Fibroblast of lung (primary cell): ENCODE measurements at places on chromosomes 5 and 9. TPM values are rescaled to one million over a fixed set of nuclear protein-coding genes. Genes with fewer than 3 reads are reported as not detected.

GRCh38 chr9:124000784-124001457 is 10.6 kb upstream of the LHX2 start:
- DNase-seq, result no peak

The TRIP13 gene
- 2.1 and 7.4 TPM in 2 replicates for total RNA-seq

DNA sequence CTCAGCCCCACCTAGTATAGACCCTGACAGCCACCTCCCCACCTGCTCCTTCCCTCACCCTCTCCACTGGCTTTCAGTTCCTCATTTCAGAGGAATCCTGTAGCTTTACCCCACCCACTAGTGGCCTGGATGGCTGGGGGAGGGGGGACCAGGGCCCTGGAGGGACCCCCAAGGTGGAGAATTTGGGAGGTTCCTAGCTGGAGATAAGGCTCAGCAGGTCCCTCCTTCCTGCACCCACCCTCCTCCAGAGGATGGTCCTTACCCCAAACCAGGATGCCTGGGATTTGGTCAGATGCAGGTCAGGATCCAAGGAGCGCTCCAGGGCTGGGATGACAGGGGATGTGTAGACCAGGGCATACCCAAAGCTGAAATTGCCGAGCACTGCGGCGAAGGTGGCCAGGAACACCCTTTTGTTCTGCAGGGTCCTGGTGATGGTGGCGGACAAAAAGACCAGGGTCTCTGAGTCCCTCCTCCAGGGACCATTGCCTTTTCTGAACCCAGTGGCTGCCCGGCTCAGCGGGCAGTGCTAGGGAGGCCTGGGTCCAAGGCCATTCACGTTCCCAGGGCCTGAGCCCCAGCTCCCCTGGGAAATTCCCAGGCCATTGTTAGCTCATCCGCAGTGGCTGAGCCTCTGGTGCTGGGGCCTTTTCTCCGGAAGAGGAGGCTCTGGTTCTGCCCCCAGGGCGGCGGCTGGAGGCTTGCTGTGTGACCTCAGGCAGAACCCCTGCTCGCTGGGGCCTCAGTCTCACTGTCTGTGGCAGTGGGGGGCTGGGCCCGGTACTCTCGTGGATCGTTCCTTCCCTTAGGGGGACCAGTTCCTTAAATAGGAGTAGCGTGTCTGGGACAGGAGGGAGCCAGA is 678 bp downstream of the SLC2A6 start:
- DNase-seq, result no peak

DNA sequence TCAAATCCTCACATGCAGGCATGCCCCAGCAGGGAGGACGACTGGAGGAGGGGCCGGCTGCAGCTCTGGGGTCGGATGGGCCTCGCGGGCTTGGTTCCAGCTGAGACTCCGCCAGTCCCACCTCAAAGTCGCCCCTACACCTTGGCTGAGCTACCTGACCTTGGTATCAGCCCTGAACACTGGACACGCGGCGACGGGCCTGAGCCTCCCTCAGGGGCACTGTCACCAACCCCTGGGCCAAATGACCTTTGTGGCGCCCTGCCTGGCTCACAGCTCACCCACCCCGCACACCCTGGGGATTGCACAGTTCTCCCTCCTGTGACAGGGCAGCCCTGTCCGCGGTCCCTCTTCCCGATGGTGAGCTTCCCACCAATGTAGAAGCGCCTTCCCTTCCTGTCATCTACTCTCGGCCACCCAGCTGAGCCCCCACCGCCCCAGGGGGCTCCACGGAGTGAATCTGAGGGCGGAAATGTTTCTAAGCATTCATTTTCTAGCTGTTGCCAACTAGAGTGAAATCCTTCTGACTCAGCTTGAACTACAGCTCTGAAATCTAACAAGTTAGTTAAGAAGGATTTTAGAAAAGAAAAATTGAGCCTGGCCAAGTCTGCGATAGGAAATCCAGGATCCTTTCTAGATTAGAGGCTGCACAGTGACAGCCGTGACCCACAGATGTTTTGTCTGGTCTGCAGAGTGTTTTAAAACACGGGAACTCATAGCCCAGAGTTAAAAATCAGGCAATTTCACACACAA is 138.9 kb upstream of the PHYKPL start:
- no peak for DNase-seq

The C9orf40 gene
- total RNA-seq, result 3.3 and 4.5 TPM in 2 replicates

The PCDHGA4 gene
- total RNA-seq, result 2.8 and 7.6 TPM in 2 replicates

The SGCD gene
- total RNA-seq, result 21.1 and 67.5 TPM in 2 replicates

GRCh38 chr9:134929193-134930158 is 11.8 kb upstream of the FCN1 start:
- no peak for DNase-seq

DNA sequence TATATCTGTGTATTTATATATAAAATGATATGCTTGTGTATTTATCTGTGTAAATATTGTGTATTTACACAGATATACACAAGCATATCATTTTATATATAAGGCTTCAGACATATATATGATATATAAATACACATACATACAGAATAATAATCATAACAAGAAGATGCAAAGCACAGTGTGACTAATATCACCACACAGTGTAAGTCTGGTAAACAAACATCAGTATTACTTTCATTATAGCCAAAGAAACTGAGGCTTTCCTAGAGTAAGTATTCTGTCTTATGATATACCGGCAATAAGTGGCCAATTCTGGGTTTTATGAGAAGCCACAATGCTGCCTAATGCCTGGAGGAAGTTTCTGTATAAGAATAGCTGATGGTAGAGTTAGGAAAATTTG is 29.9 kb upstream of the RAPGEF6 start:
- no peak for DNase-seq

The IL9 gene
- not detected in 2 replicates for total RNA-seq

DNA sequence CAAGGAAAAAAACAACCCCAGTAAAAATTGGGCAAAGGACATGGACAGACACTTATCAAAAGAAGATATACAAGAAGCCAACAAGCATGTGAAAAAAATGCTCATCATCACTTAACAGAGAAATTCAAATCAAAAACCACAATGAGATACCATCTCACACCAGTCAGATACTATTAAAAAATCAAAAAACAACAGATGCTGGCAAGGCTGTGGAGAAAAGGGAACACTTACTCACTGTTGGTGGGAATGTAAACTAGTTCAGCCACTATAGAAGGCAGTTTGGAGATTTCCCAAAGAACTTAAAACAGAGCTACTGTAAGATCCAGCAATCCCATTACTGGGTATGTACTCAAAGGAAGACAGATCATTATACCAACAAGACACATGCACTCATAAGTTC is 157.4 kb downstream of the EDIL3 start:
- DNase-seq, result no peak

DNA sequence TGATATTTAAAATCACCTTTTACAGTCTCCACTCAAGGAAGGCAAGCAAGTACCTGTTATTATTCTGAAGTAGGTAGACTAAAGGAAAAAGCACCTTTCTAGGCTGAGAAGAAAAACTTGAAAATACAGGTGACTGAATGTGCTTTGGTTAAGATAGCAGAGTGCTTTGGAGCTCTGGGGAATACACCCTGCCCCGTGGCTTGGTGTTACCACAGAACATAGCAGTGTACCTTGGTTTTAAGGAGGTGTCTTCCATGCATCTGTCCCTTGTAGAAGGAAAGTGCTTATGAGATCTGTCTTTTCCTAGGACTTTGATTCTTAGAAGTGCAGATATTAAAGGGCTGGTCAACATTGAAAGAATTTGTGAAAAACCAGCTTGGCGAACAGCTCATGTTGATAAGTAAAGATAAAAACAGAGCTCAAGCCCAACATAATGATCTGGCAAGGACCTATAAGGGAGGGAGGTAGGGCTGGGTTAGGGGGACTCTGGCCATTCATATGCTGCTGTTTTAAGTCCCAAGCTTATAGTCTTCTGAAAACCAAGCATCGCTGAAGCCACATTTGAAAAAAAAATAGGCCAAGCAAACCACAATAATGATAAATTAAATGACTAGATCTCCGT is 66.8 kb downstream of the ZNF608 start:
- no peak for DNase-seq

- no peak for DNase-seq
Measured at GRCh38 chr9:93948441-93949072, 6.6 kb downstream of the BARX1 start.

The CNTNAP3B gene
- total RNA-seq, result 0.26 TPM in 1 of 2 replicates, not detected in the other

The PCDHB11 gene
- 0.77 and 1.7 TPM in 2 replicates for total RNA-seq

GRCh38 chr5:137236849-137237507 is 262.1 kb downstream of the SPOCK1 start:
- no peak for DNase-seq

DNA sequence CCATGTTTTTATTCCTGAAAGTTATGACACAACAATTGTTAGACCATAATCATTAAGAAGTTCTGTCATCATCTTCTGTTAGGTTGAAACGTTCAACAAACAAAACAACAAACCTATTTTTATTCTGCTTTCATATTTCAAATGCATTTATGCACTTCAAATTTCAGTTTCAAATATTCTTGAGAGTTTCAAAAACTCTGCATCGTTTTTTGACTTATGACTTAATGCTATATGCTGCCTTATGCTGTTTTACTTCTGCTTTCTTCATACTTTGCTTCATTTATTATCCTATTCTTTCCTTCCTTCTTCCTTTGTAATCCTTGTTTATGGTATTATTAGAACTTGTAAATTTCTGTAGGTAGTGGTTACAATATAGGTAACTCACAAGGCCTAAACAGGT is 95.0 kb downstream of the PCSK1 start:
- no peak for DNase-seq

DNA sequence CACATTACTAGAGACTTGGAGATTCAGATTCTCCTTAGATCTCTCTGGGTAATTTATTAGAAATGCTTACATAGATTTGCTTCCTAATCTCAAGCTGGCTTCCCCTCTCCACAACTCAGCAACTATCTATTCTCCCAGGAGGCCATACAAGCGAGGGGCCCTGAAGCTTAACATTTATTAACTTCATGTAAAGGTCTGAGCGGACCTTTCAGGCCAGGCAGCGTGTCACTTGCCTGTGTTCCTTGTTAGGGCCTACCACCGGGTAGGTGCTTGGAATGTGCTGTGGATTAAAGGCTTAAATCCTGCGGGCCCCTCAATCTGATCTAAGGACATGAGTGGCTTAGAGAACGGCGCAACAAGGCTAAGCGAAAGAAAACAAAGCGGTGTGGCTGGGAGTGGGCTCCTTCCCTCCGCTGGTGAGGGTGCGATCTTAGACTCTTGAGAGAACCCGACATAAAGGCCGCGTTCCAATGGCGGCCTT is 712 bp upstream of the HSPA4 start:
- DNase-seq, result no peak

The FAM151B gene
- total RNA-seq, result 3.9 and 4.8 TPM in 2 replicates

DNA sequence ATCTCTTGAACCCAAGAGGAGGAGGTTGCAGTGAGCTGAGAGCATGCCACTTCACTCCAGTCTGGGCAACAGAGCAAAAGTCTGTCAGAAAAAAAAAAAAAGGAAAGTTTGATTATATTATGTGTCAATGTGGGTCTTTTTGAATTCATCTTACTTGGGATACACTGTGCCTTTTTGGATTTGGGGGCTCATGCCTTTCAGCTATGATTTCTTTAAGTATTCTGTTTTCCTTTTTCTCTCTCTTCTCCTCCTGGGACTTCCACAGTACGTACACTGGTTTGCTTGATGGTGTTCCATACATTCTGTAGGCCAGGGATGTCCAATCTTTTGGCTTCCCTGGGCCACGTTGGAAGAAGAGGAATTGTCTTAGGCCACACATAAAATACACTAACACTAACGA is 128.3 kb downstream of the DPYSL3 start:
- DNase-seq, result no peak

DNA sequence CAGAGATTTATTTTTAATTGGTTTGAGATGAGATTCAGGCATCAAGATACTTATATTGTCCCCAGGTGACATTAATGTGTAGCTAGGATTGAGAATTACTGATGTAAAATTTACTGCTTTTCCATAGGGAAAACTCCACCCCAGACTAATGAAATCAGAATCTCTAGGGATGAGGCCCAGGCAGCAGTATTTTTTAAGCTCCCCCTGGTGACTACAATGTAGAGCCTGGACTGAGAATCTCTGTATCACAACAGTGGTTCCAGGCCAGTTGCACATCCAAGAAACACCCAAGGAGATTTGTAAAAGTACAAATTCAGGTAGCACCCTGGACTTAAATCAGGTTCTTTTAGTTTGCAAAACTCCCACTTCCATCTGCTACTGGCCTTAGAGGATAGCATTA is 185.7 kb downstream of the MARCHF11 start:
- peak; percentile 33 for DNase-seq

- no peak for DNase-seq
Measured at GRCh38 chr5:16585041-16585667, 31.6 kb downstream of the RETREG1 start.

GRCh38 chr5:96966801-96967200 is 30.9 kb downstream of the LNPEP start:
- DNase-seq, result no peak

DNA sequence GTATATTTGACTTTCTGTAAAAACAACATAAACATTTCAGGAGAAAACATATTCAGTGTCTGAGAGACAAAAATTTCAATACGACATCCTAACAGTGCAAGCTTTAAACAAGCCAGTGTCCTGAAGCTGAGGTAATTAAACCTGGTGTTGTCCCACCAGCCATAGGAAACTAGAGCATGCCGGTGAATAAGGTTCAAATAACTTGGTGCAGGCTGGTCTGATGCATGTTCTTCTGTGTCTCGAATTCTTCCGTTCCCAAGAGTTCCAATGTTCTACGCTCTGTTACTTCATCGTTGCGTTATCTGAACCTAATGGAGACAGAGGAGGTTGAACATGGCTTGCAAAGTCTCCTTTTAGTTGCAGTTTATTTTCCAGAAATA is 48.9 kb downstream of the ADAMTS16 start:
- no peak for DNase-seq

DNA sequence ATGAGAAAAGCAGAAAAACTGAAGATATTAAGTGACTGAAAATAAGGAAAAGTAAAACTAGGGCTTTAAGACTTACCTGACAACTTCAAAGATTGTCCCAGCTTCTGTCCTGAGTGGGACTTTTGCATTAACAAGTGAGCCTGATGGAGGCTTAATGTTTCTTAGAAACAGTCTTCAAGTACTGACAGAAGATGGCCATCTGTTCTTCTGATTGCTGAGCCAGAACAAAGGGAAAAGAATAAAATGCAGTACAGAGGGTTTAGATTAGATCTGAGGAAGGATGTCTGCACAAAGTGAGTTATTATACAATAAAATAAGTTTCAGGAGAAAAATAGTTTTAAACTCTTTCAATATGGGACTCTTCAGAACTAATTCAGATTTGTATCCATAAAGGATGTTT is 500.7 kb downstream of the CETN3 start:
- no peak for DNase-seq

DNA sequence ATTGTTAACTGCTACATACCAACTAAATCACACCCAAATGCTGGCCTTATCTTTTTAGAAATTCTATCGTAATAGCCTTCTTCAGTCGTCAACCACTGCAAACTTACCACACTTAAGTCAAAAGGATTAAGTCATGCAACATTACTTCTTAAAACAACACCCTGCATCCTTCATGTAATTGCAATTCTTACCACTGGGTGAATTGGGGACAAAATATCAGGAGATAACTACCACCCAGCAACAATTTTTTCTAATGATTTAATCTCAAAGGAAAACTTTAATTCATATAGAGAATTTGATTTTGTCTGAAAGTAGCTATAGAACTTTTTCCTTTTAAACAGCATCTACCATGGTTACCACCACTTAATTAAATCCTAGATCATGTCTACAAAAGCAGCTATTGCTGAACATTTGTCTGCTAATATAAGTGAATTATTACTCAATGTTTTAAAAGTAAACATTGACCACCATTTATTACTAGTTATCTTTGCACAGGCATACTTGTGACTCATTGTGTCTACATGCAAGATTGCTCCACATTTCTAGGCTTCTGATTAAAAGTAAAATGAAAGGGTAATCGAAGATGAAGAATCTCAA is 10.5 kb downstream of the MLLT3 start:
- peak; percentile 88 for DNase-seq

GRCh38 chr9:109582386-109582785 is 84.3 kb upstream of the PTPN3 start:
- DNase-seq, result no peak
